T-cell (primary cell): ENCODE measurements at places on chromosomes 5 and 9.

DNA sequence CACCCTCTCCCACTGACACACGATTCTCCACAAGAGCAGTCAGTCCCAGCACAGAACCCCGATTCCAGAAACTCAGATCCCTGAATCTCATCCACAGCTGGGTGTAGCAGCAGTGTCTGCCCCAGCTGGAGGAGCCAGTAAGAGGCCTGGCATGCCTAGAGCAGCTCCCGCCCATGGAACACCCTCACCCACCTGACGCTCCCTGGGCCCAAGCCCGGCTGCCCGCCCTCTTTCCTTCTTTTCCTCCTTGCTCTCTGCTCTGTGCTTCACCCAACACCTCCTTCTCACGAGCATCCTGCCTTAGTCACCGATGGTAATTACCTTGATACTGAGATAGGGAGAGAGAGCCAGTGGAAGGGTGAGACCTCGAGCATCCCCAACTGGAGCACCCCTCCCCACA is 8.7 kb downstream of the PCDH1 start:
- no peak overlapping the region for H3K4me3 ChIP-seq
- H3K27me3 ChIP-seq = peaks cover 8% of the 10 kb centered on the region
- H3K4me1 ChIP-seq = no peaks in the 10 kb centered on the region
- DNase-seq = no peak

GRCh38 chr9:94042516-94043360 is 41.5 kb upstream of the PTPDC1 start:
- H3K27ac ChIP-seq = no peak overlapping the region
- H3K4me3 ChIP-seq = no peak overlapping the region
- H3K4me1 ChIP-seq = no peaks in the 10 kb centered on the region
- no peaks in the 10 kb centered on the region for H3K36me3 ChIP-seq
- H3K27me3 ChIP-seq = no peaks in the 10 kb centered on the region

- no peaks in the 10 kb centered on the region for H3K27me3 ChIP-seq
- DNase-seq = no peak
- H3K27ac ChIP-seq = no peak overlapping the region
- H3K4me3 ChIP-seq = no peak overlapping the region
Measured at GRCh38 chr5:56419667-56420066, 186.5 kb upstream of the ANKRD55 start.

- H3K36me3 ChIP-seq = no peaks in the 10 kb centered on the region
- DNase-seq = no peak
- no peaks in the 10 kb centered on the region for H3K27me3 ChIP-seq
- H3K4me1 ChIP-seq = no peaks in the 10 kb centered on the region
- no peak overlapping the region for H3K4me3 ChIP-seq
Measured at GRCh38 chr5:54959673-54960418, 25.5 kb downstream of the ESM1 start.

DNA sequence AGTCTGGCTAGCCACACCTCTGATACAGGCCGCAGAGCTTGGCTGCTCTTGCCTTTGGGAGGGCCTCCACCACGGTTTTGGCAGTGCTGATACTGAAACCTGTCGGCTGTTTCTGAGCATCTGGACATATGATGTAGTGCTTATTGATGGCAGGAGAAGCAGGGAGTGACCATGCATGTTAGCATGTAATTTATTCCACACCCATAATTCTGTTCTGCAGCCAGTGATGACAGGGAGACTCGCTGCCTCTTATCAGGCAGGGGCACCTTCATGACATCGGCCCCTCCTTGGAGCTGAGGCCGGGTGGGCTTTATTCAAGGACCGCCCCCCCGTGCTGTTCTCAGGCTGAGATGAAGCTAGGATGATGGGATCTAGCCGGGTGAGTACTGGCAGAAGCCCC is 49.0 kb downstream of the OLFM1 start:
- no peak overlapping the region for H3K4me3 ChIP-seq
- H3K36me3 ChIP-seq = no peaks in the 10 kb centered on the region
- H3K27ac ChIP-seq = no peak overlapping the region
- peaks cover 44% of the 10 kb centered on the region for H3K27me3 ChIP-seq
- DNase-seq = no peak
- no peaks in the 10 kb centered on the region for H3K4me1 ChIP-seq

DNA sequence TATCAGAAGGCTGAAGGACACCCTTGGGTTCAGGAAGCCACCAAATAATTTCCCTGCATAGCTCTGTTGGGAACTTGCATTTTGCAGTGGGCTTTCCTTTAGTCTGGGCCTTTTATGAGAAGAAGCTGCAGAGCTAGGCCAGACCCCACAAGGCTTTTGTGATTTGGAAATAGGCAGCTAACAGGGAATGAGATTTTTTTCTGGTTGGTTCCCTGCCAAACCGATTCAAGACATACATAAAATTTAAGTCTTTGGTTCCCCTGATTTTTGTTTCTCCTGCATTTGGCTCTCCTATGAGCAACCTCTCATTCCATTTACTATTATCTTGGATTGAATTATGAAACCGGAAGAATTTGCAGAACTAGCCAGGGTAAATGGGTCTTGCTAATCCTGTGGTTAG is 81.5 kb upstream of the PTCH1 start:
- H3K4me3 ChIP-seq = no peak overlapping the region
- no peaks in the 10 kb centered on the region for H3K4me1 ChIP-seq
- no peak overlapping the region for H3K27ac ChIP-seq
- H3K36me3 ChIP-seq = no peaks in the 10 kb centered on the region

DNA sequence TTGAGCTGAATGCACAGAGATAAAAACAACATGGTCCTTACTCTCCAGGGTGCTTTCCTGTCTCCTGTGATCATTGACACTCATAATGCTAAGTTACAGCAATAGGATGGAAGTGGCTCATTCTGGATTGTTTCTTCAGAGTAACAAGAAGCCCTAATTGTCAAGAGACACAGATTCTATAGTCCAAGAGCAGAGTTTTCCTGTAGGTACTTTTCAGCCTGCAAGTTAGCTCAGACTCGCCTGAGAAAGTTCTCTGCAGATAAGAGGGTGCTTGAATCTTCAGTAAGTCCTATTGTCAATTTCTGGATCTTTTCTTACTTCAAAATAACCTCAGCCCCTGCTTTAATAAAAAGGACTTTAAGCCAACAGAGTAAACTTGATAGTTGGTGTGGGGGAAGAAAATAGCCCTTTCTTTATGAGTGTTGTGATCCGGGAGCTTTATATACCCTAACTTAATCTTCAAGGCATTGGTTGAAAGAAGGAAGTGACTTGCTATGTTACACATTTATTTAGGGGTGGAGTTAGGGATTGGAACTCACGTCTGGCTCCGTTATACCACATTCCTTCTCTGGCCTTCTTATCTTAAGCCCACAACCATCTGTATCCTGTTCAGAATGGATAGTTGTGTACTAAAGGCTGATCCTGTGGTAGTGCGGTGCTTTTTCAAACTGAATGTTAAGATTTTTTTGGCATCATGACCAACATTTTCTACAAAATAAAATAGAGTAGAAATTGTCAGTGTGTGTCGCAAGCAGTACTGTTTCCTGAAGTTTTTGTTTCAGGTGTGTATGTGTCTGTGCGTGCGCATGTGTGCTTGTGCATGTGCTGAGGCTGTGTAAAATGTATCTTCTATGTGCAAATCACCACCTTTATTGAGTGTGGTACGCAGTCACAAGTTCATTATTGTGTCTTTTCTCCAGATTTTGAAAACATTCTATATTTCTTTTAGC is 173.9 kb downstream of the WDR70 start:
- no peak overlapping the region for H3K27ac ChIP-seq
- H3K36me3 ChIP-seq = no peaks in the 10 kb centered on the region
- DNase-seq = no peak
- H3K4me1 ChIP-seq = no peaks in the 10 kb centered on the region
- H3K27me3 ChIP-seq = no peaks in the 10 kb centered on the region

DNA sequence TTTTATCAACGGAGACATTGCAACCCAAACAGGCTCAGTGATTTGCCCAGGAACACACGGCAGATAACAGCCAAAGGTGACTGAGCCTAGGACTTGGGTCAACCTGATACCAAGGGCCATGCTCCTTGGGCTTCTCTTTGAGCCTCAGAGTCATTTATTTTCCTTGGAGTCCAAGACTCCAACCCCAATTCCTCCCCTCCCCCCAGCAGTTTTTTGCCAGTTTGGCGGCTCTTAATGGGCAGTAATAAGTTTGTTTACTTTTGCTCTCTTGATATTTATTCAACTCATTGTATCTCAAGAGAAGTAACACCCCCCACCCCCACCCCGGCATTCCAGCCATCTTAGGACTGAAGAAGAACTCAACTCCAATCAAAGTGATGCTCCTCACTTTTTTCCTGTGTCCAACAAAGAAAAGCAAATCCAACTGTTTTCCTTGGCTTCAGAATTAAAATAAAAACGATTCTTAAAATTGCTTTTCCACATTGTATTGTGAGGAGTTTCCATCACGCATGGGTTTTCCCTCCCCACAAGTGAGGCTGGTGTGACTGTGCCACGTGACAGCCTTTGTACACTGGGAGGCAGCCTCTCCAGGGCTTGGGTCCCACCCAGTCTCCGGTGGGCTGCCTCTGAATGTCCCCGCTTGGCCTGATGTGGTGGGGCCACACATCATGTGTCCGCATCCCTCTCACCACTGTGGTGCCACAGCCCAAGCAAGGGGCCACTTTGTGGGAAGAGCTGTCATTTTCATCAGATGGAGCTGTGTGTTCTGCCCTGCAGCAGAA is 9.1 kb downstream of the ANGPTL2 start:
- H3K4me1 ChIP-seq = peaks cover 15% of the 10 kb centered on the region
- no peak overlapping the region for H3K4me3 ChIP-seq
- no peak overlapping the region for H3K27ac ChIP-seq
- no peaks in the 10 kb centered on the region for H3K36me3 ChIP-seq
- DNase-seq = no peak

GRCh38 chr5:126023994-126024441 is 399.2 kb upstream of the GRAMD2B start:
- no peak overlapping the region for H3K4me3 ChIP-seq
- H3K4me1 ChIP-seq = no peaks in the 10 kb centered on the region
- no peaks in the 10 kb centered on the region for H3K27me3 ChIP-seq
- DNase-seq = no peak
- no peak overlapping the region for H3K27ac ChIP-seq

DNA sequence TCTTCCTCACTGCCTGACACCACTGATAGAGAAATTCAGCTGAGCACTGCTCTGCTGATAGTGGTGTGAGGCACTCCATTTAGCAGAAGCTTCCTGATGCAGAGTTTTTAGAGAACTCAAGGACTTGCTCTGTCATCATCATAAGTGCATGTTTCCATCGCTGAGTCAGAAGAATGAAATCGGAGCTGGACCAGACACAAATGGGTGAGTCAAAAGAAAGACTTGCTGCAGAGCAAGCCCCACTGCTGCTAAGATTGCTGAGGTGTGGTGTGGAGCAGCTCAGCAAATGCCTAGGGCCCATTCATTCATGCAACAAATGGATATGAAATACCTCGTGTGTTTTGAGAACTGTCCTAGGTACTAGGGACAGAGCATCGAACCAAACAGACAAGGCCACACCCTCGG is 410.2 kb upstream of the SLC30A5 start:
- H3K27ac ChIP-seq = no peak overlapping the region
- peaks cover 5% of the 10 kb centered on the region for H3K27me3 ChIP-seq
- no peaks in the 10 kb centered on the region for H3K4me1 ChIP-seq
- no peak overlapping the region for H3K4me3 ChIP-seq
- no peaks in the 10 kb centered on the region for H3K36me3 ChIP-seq

DNA sequence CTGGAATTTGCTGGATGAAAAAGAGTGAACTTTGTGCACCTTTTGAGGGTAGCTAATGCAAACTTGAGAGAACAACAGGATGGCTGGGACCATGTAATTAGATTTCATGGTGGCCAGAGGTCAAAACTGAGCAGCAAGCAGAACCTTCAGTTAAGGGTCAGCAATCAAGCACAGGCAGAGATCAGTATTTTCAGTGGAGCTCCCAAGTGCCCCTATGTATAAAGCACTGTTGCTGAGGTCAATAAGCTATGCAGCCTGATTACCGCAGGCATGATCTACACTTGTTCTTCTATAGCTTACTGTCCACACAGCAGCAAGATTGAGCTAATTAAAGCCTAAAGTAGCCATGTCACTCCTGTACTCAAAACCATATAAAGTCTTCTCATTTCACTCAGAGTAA is 62.1 kb upstream of the TMC1 start:
- H3K27ac ChIP-seq = no peak overlapping the region
- no peaks in the 10 kb centered on the region for H3K27me3 ChIP-seq
- no peaks in the 10 kb centered on the region for H3K36me3 ChIP-seq
- no peak overlapping the region for H3K4me3 ChIP-seq
- DNase-seq = no peak

DNA sequence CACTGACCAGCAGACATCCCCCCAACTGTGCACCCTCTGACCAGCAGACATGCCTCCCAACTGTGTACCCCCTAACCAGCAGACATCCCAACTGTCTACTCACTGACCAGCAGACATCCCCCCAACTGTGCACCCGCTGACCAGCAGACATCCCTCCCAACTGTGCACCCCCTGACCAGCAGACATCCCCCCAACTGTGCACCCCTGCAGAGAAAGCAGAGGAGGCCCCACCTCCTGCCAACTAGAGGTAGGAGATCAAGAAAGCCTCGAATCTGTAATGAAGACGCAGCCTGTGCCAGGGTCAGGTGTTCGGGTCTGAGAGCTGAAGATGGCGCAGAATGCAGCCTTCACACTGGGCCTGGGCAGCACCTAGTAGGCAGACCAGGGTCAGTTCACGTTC is 29.8 kb upstream of the NSMF start:
- no peak overlapping the region for H3K27ac ChIP-seq
- H3K4me1 ChIP-seq = no peaks in the 10 kb centered on the region
- no peak for DNase-seq
- no peaks in the 10 kb centered on the region for H3K27me3 ChIP-seq
- H3K36me3 ChIP-seq = peaks cover 2% of the 10 kb centered on the region
- no peak overlapping the region for H3K4me3 ChIP-seq

DNA sequence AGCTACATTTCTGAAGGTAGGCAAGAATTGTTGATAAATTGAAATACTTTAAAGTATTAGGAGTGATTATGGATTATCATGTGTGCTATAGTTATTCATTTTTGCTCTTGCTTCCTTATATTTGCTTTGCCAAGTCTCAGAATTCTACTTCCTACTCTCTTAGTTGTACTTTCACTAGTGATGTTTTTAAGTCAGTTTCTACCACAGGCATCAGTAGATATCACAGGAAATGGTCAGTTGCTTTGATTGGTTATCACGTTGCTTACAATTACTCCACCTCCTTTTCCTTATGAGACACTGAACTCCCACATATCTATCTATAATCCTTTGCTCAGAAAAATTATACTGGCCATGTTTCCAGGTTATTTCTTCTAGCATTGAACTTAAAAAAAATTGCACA is 472.8 kb downstream of the DMRTA1 start:
- H3K27me3 ChIP-seq = no peaks in the 10 kb centered on the region
- no peaks in the 10 kb centered on the region for H3K36me3 ChIP-seq
- DNase-seq = no peak
- H3K4me1 ChIP-seq = no peaks in the 10 kb centered on the region
- H3K27ac ChIP-seq = no peak overlapping the region
- H3K4me3 ChIP-seq = no peak overlapping the region

GRCh38 chr5:30991462-30991861 is 202.0 kb upstream of the CDH6 start:
- H3K4me1 ChIP-seq = no peaks in the 10 kb centered on the region
- no peak overlapping the region for H3K27ac ChIP-seq
- H3K36me3 ChIP-seq = no peaks in the 10 kb centered on the region
- H3K27me3 ChIP-seq = no peaks in the 10 kb centered on the region
- no peak for DNase-seq
- H3K4me3 ChIP-seq = no peak overlapping the region
